ENCODE measurements at places on chromosomes 16 and 17. TPM values are rescaled to one million over a fixed set of nuclear protein-coding genes. Genes with fewer than 3 reads are reported as not detected.

GRCh38 chr16:56073508-56073907 is 117.8 kb upstream of the GNAO1 start:
- peaks cover 4% of the 10 kb centered on the region for H3K4me1 ChIP-seq
- H3K36me3 ChIP-seq = no peaks in the 10 kb centered on the region

GRCh38 chr16:14249291-14250032 is 178.3 kb downstream of the MRTFB start:
- H3K27ac ChIP-seq = no peak overlapping the region
- H3K27me3 ChIP-seq = no peaks in the 10 kb centered on the region
- peak; percentile 67 for DNase-seq
- peaks cover 2% of the 10 kb centered on the region for H3K36me3 ChIP-seq

- H3K27me3 ChIP-seq = peaks cover 76% of the 10 kb centered on the region
- no peak overlapping the region for H3K27ac ChIP-seq
- H3K4me3 ChIP-seq = no peak overlapping the region
- no peaks in the 10 kb centered on the region for H3K36me3 ChIP-seq
Measured at GRCh38 chr17:38601539-38602351, 4.0 kb downstream of the SRCIN1 start.

DNA sequence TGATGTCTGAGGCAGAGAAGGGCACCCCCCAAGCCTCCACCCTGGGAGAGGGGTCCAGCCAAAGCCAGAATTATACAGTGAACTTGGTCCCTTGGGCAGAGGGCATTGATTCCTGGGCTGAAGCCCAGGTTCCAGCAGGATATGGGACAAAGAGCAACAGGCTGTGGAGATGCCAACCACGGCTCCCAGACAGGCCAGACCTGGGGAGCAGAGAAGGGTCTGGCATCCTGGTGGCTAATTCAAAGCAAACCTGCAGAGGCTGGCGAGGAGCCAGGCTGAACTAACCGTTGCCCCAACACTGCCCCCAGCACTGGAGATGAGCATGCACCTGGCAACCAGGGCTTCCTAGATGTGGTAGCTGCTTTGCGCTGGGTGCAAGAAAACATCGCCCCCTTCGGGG is 3.0 kb downstream of the CES3 start:
- H3K4me1 ChIP-seq = peaks cover 14% of the 10 kb centered on the region
- no peak for DNase-seq
- H3K27me3 ChIP-seq = no peaks in the 10 kb centered on the region
- no peak overlapping the region for H3K27ac ChIP-seq
- H3K4me3 ChIP-seq = no peak overlapping the region

DNA sequence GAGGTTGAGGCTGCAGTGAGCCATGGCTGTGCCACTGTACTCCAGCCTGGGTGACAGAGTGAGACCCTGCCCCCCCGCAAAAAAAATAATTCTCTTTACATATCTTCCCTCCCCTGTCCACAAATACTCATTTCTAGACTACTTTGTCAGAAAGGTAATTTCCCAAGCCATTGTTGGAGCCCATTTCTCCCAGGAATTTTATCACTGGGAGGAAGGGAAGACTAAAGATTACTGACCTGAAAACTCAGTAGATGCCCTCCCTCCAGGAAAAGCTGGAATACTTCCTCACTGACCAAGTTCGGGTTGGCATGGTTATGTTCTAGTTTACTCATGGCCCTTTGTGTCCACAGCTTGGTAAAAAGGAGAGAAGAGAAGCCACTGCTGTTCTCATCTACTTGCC is 4.1 kb downstream of the CALCOCO2 start:
- H3K4me3 ChIP-seq = no peak overlapping the region
- H3K4me1 ChIP-seq = peaks cover 87% of the 10 kb centered on the region
- DNase-seq = no peak
- H3K36me3 ChIP-seq = peaks cover 32% of the 10 kb centered on the region

DNA sequence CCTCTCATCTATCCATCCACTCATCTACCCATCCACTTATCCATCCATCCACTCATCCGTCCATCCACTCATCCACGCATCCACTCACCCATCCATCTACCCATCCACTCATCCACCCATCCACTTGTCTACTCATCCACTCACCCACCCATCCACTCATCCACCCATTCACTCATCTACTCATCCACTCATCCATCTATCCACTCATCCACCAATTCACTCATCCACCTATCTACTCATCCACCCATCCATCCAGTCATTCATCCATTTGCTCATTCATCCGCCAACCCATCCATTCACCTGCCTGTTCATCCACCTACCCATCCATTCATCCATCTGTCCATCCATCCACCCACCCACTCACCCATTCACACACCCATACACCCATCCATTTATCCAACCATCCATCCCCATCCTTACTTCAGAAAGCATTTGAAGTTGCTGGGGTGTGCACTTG is 329.6 kb downstream of the SEC14L1 start:
- H3K4me1 ChIP-seq = peaks cover 91% of the 10 kb centered on the region
- H3K36me3 ChIP-seq = peaks cover 50% of the 10 kb centered on the region
- no peaks in the 10 kb centered on the region for H3K27me3 ChIP-seq
- no peak overlapping the region for H3K4me3 ChIP-seq
- no peak for DNase-seq
- H3K27ac ChIP-seq = peak overlapping the region; percentile 7

DNA sequence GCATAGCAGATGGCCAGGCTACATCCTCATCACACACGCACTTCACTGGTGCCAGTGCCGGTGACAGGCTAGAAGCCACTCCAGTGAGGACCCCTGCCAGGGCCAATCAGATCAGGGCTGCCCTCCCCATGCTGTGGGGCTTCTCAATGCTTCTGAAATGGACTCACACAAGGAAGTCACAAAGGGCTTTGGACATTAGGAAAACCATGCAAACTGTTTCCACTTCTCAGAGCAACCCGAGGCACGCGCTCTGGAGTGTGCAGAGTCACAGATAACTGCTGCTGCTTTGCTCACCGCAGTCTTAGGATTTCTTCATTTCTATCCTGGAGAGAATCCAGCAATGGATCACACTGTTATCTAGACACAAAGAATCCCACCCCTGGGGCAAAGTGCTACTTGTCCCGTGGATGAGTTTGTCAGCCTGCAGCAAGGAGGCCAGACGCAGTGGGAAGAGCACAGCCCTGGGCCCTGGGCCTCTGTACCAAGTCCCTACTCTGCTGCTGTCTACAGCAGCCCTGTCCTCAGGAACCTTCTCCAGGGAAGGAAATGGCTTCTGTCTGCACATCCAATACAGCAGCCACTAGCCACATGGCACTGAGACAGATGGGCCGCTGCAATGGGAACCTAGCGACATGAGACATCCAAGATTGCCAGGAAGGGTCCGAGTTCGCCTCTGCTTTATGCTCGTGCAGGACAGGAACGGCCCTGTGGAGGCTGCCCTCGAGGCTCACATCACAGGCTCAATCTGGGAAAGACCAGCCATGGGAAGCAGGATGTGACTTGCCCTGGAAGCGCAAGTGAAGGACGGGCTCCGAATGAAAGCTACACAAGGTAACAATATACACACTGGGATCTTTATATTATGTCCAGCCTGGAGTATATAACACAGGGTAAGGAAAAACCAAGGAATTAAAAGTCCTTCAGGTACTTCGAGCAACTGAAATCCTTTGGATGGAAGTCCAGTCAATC is 169.3 kb downstream of the ZFHX3 start:
- no peak overlapping the region for H3K4me3 ChIP-seq
- peaks cover 4% of the 10 kb centered on the region for H3K27me3 ChIP-seq
- peaks cover 14% of the 10 kb centered on the region for H3K4me1 ChIP-seq
- H3K36me3 ChIP-seq = no peaks in the 10 kb centered on the region

Gene SLC16A5
- total RNA-seq = 3.2 TPM

Gene SLX1A
- total RNA-seq = 121 TPM

Gene BAIAP3
- 0.53 TPM for total RNA-seq

Gene CCT6B
- total RNA-seq = 2.4 TPM
